ENCODE measurements at places on chromosomes 3 and 15. TPM values are rescaled to one million over a fixed set of nuclear protein-coding genes. Genes with fewer than 3 reads are reported as not detected.

ALS2CL gene
- 3.2 TPM for polyA plus RNA-seq

- no peak overlapping the region for H3K27ac ChIP-seq
- no peaks in the 10 kb centered on the region for H3K36me3 ChIP-seq
- H3K27me3 ChIP-seq, result no peaks in the 10 kb centered on the region
- no peak overlapping the region for H3K4me3 ChIP-seq
Measured at GRCh38 chr3:156094391-156094790, 26.0 kb upstream of the KCNAB1 start.

DNA sequence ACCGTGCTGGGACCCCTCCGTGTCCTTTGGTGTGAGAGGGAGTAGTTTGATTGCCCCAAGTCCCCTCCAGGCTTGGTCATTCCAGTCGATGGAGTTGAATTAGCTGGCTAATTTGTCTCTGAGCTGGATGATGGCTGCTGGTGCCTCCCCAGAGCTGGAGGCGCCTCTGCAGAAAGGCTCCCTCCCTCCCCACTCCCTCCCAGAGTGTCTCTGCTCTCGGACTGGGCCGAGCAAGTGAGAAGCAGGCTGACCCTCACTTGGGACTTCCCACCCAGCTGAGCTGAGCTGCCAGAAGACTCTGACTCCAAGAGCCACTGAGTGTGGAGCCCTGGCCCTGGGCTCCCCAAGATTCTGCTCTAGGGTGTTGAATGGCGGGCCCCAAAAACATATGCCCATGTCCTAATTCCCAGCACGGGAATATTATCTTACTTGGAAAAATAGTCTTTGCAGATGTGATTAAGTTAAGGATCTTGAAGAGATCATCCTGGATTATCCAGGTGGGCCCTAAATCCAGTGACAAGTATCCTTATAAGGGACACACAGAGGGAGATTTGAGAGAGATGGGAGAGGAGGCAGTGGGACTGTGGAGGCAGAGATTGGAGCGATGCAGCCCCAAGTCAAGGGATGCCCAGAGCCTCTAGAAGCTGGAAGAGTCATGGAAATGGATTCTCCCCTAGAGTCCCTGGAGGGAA lies 60.7 kb upstream of the TLE3 start:
- H3K27me3 ChIP-seq, result no peaks in the 10 kb centered on the region
- H3K27ac ChIP-seq, result no peak overlapping the region
- no peaks in the 10 kb centered on the region for H3K4me1 ChIP-seq
- no peak for DNase-seq
- no peaks in the 10 kb centered on the region for H3K36me3 ChIP-seq

DNA sequence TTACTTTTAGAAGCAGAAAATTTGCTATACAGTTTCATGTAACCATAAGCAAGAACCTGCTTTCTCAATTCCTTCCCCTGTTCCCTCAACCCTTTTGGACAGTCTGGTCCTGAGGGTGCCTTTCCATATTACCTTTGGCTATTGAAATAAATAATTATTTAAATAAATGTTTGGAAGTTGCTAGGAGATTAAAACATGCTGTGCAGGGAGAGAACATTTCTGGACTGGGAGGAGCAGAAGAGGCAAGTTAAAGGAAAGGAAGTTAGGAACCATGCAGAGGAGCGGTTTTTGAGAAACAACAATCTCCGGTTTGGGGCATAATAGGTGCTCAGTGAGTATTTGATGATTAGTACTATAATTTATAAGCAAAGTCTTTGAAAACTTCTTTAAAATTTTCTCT lies 41.8 kb downstream of the ZNF609 start:
- no peak for DNase-seq
- H3K36me3 ChIP-seq, result peaks cover 7% of the 10 kb centered on the region
- peak overlapping the region; percentile 52 for H3K27ac ChIP-seq
- no peak overlapping the region for H3K4me3 ChIP-seq
- H3K27me3 ChIP-seq, result no peaks in the 10 kb centered on the region
- peaks cover 72% of the 10 kb centered on the region for H3K4me1 ChIP-seq

DNA sequence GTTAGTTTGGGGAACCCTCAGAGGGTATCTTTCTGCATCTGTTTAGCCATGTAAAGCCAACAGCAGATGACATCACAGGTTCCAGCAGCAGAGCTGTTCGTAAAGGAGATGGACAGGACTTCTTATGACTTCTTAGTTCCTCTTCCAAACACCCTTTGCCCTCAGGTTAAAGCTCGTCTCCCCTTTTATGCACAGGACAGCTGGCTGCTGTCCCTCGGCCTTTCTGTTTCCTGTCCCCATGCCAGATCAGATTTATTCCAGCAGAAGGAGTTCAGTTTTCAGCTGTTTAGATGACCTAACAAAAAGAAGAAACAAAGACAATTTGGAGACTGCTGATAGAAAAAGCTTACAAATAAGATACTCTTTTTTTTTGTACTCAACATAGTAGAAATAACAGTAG lies 45.1 kb downstream of the SEC22A start:
- no peaks in the 10 kb centered on the region for H3K27me3 ChIP-seq
- H3K4me3 ChIP-seq, result no peak overlapping the region
- H3K4me1 ChIP-seq, result no peaks in the 10 kb centered on the region
- H3K36me3 ChIP-seq, result peaks cover 12% of the 10 kb centered on the region
- DNase-seq, result no peak

- peak within 1 kb of the TSS; percentile 32 for H3K27ac ChIP-seq
- H3K27me3 ChIP-seq, result no peaks in the 10 kb centered on the region
- H3K36me3 ChIP-seq, result no peaks in the 10 kb centered on the region
- H3K4me3 ChIP-seq, result peak within 1 kb of the TSS; percentile 83
Measured at GRCh38 chr15:30903497-30904187, at the start of gene FAN1. FAN1 (plus strand) TSS chr15:30903915; CDS start chr15:30904664, 749 bp downstream.

Measured in CD4-positive, alpha-beta memory T cell (primary cell).